Camera-type eye (tissue), 1 donor: ENCODE measurements at places on chromosomes 12 and 14. TPM values are rescaled to one million over a fixed set of nuclear protein-coding genes. Genes with fewer than 3 reads are reported as not detected.

Gene GALNT8
- 10.1 TPM for total RNA-seq

Gene ANO4
- 3.1 TPM for total RNA-seq

Gene NKX2-1
- not detected for total RNA-seq

Gene TAS2R8
- total RNA-seq: not detected

Gene DLK1
- total RNA-seq: 112 TPM

Gene NPFF
- total RNA-seq: not detected

Gene DMAC2L
- total RNA-seq: 16.4 TPM

Gene CCDC198
- not detected for total RNA-seq

Gene TPPP2
- total RNA-seq: not detected

Gene PCED1B
- 0.82 TPM for total RNA-seq

Gene PPP1R13B
- 23.8 TPM for total RNA-seq

Gene TAS2R10
- 5.8 TPM for total RNA-seq

Gene NFATC4
- 67.8 TPM for total RNA-seq

Gene CFAP251
- 6.0 TPM for total RNA-seq

Gene ACRBP
- total RNA-seq: 0.49 TPM

Gene NTS
- total RNA-seq: 1.8 TPM

Gene OTOGL
- 0.60 TPM for total RNA-seq

Gene ATN1
- 50.9 TPM for total RNA-seq

Gene KLHL33
- 0.99 TPM for total RNA-seq

Gene CDH24
- total RNA-seq: 17.0 TPM
